ENCODE measurements at places on chromosomes 7 and 10.

GRCh38 chr10:110330675-110331074 is 26.0 kb upstream of the SMNDC1 start:
- no peak for DNase-seq

GRCh38 chr7:50393076-50393475 is 57.1 kb downstream of the FIGNL1 start:
- DNase-seq, result peak; percentile 70

DNA sequence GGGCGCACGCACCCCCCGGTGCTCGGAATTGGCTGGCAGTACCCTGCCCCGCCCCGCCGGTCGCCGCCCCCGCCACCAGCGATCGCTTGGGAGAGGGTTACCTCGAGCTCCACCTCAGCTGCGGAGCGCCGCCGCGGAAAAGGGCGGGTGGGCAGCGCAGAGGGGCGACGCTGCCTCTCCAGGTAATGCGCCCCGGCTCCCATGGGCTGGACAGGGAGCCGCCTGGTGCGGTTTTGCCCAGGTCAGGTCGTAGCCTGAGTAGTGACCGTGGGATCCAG is 1.3 kb downstream of the PFKFB3 start:
- peak; percentile 74 for DNase-seq

- DNase-seq, result no peak
Measured at GRCh38 chr10:15515202-15515601, 144.1 kb upstream of the FAM171A1 start.

- DNase-seq, result no peak
Measured at GRCh38 chr7:131249003-131249402, 78.7 kb upstream of the MKLN1 start.

- peak; percentile 23 for DNase-seq
Measured at GRCh38 chr7:102306916-102307677, 20.4 kb downstream of the SH2B2 start.

GRCh38 chr7:4806983-4807597 is 31.7 kb downstream of the AP5Z1 start:
- no peak for DNase-seq

- DNase-seq, result no peak
Measured at GRCh38 chr7:158740013-158740656, 35.5 kb upstream of the NCAPG2 start.

DNA sequence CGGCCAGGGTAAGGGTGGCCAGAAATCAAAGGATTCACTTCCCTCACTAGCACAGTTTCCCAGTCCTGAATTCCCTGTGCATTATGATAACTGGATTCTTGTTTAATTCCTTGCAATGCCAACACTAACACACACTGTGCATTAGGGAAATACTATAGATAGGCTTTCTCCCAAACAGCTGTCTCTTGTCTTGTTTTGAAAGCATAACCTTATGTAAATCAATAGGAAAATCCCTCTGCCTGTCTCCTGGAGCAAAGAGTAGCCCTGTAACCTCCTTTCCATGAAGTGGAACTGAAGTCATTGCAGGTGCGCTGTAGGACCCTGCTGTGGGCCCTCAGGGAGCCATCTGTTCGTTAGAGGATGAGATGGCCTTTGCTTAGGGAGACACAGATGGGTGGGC is 82.8 kb upstream of the FAM171A1 start:
- DNase-seq, result no peak

GRCh38 chr7:148503900-148504487 is 86.6 kb upstream of the C7orf33 start:
- DNase-seq, result no peak

GRCh38 chr10:93131986-93132385 is 58.3 kb downstream of the CYP26A1 start:
- DNase-seq, result no peak

DNA sequence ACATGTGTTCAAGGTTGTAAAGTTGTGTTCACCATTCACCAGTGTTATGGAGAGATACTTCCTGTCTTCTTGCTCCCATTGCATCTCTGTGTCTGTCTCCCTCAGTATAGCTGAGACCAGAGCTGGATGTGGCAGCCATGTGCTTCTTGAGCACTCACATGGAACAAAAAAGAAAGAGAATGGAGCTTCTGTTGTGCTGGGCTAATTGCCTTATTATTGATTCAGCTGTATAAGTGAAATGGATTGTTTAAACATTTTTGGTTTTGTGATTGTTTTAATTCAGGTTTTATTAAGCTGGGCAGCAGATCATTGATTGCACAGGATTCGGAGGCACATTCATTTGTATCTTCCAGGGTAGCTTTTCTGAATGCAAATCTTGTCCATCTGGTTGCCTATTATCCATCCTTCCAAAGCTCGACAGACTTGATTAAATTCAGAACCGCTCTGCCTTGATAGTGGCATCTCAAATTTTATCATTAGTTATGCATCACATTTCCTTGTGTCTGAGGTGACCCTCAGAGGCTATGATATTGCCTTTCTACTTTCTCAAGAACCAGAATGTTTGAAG is 119.9 kb downstream of the CCNY start:
- no peak for DNase-seq

GRCh38 chr7:96349572-96349971 is 27.7 kb upstream of the SLC25A13 start:
- no peak for DNase-seq

DNA sequence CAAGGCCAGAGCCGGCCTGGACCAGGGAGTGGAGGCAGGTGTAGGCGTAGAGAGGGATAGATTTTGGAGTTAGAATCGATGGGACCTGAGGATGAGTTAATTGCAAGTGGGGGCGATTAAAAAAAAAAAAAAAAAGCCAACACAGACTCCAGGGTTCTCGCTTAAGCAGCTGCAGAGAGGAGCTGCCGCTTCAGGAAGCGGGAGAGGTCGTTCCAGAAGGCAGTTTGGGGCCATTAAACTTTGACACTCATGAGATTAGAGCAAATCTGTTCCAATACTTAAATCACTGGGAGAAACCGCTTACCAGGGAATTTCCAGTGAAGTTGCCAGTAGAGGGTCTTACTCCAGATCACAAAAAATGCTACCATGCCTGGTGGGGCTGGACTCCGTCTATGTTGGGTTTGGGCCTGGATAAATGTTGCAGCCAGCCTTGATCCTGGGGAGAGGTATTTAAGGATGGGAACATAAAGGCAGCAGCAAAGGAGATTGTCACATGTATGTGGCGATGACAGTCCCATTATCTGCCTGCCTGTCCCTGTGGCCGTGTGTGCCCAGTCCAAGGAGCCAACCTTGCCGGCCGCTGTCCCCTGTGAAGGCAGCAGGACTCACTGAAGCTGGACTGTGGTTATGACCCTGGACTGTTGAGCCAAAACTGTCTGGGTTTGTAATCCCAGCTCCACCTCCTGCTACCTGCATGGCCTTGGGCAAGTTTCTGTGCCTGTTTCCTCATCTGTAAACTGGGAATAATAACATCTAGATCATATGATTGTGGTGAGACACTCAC is 23.9 kb upstream of the GRID1 start:
- no peak for DNase-seq

GRCh38 chr7:138962561-138963270 is 18.5 kb downstream of the KIAA1549 start:
- no peak for DNase-seq

DNA sequence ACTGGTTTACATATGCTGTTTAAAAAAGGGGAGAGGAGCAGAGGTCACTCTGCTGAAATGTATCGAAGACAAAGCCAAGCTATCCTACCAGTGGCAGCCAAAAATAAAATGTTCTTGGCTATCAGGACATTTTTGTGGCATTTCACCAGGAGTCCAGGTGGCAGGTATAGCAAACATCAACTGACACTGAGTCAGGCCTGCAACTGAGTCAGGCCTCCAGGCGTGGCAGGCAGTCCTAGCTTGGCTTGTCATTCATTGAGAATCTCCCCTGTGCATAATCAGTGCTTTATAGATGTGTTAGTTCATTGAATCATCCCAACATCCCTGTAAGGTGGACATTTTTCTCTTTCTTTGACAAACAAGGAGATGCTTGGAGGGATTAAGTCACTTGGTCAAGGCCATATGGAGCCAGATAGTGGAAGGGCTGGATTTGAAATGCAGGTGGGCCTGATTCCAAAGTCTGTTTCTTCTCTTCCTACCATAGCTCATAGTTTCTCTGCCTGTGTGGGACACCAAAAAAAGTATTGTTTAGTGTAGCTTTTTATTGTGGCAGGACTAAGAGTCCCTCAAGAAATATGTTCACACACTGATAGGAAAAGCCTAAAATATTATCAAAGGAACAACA is 4.3 kb downstream of the DYNC1I1 start:
- DNase-seq, result no peak

GRCh38 chr7:30164567-30164966 is 29.8 kb downstream of the MTURN start:
- no peak for DNase-seq

GRCh38 chr10:9302140-9302746 is 1247.8 kb downstream of the GATA3 start:
- DNase-seq, result no peak

- DNase-seq, result no peak
Measured at GRCh38 chr7:103990991-103991390, 1.5 kb upstream of the RELN start.

DNA sequence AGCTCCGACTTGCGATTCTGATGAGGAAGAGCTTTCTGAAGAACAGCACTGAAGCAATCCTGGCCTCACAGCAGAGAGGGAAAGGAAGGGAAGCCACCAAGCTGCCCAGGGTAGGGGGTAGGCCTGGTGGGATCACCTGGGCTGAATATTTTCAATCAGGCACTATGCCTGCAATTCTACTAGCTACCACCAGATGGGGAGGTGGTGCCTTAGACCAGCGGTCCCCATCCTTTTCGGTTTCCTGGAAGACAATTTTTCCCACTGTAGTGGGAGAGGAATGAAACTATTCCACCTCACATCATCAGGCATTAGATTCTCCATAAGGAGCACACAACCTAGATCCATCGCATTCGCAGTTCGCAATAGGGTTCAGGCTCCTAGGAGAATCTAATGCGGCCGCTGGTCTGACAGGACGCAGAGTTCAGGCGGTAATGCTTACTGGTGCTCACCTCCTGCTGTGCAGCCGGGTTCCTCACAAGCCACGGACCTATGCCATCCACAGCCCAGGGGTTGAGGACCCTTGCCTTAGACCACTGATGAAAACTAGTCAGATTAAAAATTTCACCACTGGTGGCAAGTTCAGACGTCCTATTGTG is 2.7 kb downstream of the LRRC20 start:
- no peak for DNase-seq

DNA sequence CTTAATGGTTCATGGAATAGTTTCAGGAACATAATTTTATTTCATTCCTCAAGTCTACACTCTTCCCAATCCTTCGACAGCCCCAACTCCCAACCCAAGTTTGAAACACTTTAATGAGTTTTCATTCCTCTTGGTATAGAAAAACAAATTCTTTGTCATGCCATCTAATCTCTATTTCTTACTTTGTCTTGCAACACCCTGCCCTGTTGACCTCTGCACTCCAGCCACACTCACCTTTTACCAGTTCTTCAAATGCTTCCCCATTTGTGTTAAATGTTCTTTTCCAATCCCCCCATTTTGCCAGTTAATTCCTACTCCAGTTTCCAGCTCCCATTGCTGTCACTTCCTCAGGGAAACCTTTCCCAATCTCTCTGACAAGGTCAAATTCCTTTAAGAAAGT is 21.9 kb downstream of the ASAH2 start:
- DNase-seq, result no peak

GRCh38 chr7:24318326-24318725 is 34.3 kb downstream of the NPY start:
- DNase-seq, result no peak

- DNase-seq, result no peak
Measured at GRCh38 chr7:43076189-43076605, 36.2 kb upstream of the HECW1 start.

DNA sequence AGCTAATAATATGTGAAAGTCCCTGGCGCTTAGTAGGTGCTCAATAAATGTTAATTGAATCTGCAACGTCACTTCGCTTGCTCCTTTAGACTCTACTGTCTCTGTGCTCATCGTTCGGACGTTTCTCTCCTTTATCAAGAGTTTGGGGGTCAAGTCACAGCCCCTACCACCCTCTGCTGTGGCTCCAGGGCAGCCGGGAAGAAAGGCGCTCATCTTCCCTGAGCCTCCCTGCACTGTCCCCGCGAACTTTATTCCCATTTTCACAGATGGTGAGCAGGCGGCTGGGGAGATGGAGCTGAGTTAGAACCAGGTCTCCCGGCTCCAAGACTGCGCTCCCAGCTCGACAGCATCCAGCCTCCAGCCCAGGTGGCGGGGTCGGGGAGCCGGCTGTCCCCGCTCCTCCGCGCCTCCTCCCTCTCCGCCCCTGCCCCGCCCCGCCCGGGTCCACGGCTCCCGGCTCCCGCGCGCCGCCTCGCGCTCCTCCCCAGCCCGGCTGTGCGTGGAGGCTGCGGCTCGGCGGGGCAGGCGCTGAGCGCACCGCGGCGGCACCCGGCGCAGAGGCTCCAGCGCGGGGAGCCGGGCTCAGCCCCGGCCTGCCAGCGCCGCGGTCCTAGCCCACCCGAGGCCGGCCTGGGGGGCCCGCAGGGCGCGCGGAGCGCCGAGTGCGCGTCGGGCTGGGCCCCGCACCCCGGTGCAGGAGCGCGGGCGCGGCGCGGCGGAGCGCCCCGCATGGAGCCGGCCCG is at the start of gene CLEC2L:
TSS of gene CLEC2L (plus strand) at position 487 of the 743 bp plus-strand sequence. CDS start at position 730, 243 bp downstream.
- DNase-seq, result peak; percentile 9

- no peak for DNase-seq
Measured at GRCh38 chr7:106070567-106071254, 41.4 kb downstream of the SYPL1 start.

DNA sequence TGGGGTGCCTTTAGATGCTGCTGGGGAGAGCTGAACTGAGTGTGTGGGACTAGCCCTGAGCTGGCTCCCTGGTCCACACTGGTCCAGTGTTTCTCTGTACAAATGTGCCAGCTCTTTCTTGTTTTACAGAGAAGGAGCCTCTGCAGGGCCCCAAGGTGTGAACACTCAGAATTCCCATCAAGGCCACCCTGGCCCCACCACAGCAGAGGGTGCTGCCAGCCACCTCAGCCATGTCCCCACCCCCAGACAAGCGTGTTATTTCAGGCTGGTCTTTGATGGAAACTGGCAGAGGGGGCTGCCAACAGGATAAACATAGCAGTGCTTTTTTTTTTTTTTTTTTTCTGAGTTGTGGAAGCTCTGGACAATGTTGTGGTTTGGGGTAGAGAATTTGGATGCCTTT is 68.5 kb upstream of the LRRC18 start:
- no peak for DNase-seq

DNA sequence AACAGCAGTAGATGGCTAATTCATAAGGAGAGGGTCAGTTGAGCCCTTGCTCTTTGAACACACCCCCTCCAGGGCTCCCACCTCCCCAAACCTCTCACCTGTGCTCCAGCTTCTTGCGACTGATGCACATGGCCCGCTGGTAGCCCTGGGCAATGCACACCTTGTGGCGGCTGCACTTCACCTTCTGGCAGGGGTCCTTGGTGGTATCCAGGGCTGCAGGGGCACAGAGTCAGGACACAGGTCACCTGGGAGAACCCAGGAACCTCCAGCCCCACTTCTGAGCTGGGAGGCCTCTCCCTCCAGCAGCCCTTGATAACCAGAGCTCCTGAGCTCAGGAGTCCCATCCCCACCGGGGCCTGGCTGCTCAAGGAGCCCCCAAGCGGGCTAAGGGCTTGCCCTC is 16.3 kb downstream of the SPOCK2 start:
- DNase-seq, result no peak

Data from activated naive CD4-positive, alpha-beta T cell treated with Interleukin-2 at 50 U/mL for 16 hours (primary cell).